ENCODE measurements at places on chromosomes 6 and 20.

DNA sequence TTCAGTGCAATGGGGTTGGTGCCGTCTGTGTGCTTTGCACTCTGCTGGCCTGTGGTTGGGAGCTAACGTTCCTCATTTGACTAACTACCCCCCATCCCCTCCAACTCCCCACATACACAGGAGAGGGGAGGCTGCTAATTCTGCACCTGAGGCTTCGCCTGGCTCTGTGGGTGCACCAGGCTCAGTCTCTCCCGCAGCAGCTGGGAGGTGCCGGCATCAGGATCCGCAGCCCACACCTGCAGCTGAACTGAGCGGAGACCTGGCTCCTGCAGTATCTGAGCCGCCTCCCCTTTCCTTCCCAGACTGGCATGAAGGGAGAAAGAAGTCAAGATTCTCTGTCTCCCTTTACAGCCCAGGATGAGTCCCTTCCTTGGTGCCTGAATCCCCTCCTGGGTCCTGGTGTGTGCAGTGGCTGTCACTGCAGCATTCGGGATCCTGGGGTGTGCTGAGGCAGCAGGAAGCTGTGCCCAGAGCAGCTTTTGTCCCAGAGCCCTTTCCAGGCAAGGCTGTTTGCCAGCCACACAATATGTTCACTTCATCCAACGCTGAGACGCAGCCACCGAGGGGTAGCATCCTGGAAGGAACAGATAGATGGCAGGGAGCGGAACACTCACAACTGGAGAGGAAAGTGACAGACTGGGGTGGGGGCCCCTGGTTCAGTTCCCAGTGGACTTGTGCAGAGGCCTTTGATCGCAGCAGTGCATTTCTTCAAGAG, 70.2 kb downstream of the CDH4 start:
- no peak for DNase-seq

DNA sequence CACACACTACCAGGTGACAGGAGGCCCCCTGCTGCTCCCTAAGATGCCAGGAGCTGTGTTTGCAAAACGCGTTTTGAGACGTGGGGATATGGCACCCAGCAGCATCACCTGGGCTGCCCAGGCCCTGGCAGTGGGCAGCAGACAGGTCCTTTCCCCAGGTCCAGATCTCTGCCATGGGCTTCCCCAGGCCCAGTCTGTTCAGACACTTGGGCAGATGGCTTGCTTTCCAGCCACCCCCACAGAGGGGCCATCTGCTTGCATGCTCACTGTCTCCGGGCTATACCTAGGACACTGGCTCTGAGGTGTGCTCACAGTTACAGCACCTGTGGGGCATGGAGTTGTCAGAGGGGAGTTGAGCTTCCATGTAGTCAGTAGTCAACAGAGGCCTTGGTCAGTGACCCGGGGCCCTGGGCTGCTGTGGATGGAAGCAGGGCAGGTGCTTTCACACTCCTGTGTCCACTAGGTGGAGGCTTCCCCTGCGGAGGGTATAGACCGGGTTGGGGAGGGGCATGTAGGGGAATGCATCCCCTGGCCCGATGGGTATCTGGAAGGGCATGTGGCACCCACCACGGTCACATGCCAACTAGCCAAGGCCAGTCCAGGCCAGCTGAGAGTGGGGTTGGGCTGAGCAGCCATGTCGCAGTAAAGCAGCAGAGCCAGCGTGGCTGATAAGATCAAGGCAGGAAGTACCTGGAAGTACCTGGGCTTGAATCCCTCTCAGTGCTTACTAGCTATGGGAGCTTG, 185.4 kb upstream of the SLC24A3 start:
- DNase-seq = no peak

- DNase-seq = peak; percentile 30
Observed at GRCh38 chr6:20409427-20409971, 7.8 kb downstream of the E2F3 start.

DNA sequence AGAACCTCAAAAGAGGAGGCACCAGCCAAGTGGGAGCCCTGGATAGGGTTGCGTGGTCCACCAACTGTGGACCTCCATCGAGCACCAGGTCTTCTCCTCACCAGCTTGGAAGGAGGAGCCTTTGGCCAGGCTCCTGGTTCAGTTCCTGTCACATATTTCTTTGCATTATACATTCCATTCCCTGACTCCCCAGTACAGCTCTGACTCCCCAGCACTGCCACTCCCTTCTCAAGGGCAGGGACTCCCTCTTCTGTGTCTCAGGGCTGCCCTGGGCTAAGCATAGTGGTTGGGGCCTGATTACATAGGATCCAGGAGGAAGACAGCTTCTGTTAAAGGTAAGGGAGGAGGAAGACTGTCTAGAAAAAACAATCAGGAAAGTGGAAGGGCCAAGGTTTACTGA, 91.1 kb downstream of the MRPL14 start:
- no peak for DNase-seq

GRCh38 chr20:53517146-53517545, 76.5 kb downstream of the ZNF217 start:
- DNase-seq = no peak

DNA sequence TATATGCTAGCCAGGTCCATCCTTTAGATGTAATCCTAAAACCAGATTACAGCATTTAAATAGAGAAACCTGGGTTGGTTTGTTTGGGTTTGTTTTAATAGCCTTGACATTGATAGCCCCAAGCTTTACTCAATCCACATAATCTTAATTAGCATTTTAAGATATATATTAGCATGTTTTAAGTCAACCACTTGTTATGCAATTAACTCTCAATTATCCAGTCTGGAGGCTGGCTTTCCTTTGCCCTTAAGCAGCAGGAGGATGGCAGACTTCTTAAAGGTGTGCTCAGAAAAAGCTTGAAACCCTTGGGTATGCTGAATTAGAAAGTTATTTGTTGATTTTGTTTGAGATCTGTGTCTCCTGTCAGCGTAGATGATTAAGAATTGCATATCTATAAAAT, 46.3 kb upstream of the SMIM28 start:
- no peak for DNase-seq

DNA sequence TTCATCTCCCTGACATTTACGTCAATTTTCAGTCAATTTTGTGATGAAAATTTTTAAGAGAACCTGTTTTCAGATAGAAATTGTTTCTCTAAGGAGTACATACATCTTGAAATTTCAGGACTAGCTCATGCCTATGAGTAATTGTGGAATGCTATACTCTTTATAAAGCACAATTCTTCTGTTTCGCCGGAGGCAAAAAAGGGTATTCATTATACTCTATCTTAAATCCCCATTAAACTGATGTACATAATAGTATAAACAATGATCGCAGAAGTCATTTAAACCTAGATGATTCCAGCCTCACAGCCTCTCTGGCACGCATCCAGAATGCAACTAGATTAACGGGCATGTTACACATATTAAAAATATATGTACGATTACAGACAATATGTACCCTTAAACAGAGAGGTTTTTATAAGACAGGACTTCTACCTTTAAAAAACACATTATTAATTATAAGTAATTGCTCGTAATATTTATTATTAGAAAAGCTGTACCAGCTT, 62.6 kb downstream of the NRSN1 start:
- DNase-seq = no peak

DNA sequence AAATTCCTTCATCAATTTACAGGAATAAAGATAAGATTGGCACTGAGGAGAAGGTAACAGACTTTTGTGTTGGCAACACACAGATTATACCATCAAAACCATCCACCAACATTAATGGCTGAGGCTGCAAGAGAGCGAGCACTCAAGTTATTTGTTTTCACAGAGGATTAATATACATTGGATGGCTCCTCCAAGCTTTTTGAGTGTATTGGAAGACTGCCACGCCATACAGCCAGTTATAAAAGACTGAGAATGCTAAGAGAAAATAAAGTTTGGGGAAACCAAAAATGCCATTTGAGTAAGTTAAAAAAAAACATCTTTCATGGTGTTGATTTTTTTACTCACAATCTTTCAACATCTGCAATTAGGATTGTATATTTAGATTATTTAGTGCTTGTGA, 973.8 kb upstream of the SLC35B3 start:
- no peak for DNase-seq

DNA sequence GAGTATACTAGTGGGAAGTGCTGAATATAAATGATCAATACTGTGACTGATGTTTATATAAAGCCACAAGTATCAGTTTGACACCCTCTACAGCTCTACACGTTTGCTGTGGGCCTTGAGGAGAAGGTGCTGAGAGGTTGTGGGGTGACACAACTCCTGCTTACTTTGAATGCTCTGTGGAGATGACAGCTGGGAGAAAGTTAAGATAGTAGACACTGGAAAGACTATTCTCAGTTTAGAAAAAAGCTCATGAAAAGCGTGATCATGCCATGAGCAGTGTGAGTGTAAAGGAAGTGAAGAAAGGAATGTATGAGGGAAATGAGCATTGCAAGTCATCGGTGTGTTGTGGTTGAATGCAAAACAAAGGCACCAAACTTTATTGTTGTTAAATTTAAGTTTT, 215.8 kb downstream of the UTRN start:
- no peak for DNase-seq

GRCh38 chr6:71123051-71123450, 165.6 kb upstream of the OGFRL1 start:
- DNase-seq = no peak

GRCh38 chr6:37725957-37726356, 28.3 kb upstream of the MDGA1 start:
- no peak for DNase-seq

DNA sequence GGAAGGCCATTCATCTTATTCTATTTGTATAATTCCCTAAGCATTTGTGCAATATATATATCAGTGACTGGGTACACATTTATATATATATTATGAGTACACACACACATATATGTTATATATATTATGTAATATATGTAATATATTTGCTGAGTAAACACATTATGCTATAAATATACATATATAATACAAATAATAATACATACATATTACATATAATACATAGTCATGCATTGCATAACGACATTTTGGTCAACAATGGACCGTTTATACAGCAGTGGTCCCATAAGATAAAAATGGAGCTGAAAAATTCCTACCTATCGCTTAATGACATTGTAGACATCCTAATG, 11.4 kb upstream of the TMEM170B start:
- no peak for DNase-seq

GRCh38 chr20:32526125-32526524, 59.0 kb downstream of the NOL4L start:
- peak; percentile 80 for DNase-seq

DNA sequence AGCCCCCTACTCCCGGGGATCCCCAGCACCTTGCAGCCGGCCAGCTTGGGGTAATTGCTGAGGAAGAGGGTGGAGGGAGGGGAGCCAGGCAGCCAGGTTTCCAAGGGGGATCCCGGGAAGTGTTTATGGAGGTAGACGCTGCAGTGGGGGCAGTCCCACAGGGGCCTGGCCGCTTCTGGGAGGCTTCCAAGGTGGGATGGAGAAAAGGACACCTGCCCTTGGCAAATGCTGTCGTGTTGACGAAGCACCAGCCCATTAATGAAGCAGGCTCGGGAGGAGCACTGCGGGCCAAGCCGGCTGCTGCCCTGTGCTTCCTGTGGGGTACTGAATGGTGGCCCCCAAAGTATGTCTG, 82.4 kb downstream of the TMEM242 start:
- DNase-seq = no peak

GRCh38 chr20:56702931-56703840, 74.1 kb downstream of the TFAP2C start:
- no peak for DNase-seq

DNA sequence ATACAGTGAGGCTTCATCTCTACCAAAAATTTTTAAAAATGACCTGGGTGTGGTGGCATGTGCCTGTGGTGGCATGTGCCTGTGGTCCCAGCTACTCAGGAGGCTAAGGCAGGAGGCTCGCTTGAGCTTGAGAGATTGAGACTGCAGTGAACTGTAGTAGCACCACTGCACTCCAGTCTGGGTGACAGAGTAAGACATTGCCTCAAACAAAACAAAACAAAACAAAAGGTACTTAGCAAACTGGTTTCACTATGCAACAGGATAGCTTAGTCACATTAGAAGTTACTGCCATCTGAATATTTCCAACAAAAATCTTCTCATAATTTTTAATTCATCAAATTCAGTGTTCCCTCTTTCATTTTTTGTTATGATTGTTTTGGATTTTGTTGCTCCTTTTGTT, 137.9 kb downstream of the QRSL1 start:
- DNase-seq = no peak

- DNase-seq = no peak
Observed at GRCh38 chr6:122207794-122208193, 191.7 kb upstream of the HSF2 start.

DNA sequence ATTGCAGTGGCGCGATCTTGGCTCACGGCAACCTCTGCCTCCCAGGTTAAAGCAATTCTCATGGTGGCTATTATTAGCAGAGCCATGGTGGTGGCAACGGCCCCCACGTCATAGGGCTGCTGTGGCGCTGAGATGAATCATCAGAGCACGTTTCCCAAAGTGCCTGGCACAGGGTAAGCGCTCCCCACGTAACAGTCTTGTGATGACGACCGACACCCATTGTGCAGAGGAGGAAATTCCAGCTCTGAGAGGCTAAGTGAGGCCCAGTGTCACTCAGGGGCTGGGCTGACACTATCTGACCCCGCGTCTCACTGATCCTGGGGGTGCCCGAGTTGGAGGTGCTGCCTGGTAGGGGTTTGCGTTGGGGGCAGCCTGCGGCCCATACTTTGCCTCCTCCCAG, 16.2 kb downstream of the SUN5 start:
- DNase-seq = peak; percentile 51

DNA sequence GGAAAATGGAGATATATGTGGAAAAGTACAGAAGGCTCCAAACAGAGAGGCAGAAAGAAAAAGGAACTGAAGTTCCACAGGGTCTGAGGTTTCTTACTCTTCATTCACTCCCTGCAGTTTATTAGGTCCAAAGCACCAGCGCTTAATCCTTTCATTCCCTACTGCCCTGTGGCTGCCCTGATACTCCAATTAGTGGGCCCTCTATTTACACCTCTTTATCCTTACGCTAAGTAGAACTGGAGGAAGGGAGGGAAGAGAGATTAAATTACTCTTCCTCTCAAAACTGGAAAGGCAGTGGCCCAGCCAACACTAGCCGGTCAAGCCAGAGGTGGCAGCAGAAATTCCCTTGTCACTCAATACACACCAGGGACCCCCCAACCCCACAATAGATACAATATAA, 20.4 kb downstream of the TRERF1 start:
- DNase-seq = no peak

DNA sequence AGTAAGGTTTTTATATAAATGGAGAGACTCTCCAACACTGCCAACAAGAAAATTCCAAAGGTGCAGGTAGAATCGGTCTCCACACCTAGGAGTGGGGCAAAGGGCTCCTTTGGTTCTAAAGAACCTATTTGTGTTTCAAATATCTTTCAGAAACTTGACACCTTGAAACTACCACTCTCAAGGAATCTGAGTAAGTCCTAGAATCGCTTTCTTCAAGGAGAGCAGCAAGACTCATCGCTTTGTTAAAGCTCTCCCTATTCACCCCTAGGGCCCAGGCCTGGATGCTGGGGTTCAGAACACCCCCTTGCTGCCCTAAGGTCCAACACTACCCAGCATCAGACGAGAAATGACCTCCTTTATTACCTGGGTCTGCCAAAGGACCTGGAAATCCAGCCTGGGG, 2.0 kb downstream of the CLIC5 start:
- no peak for DNase-seq

DNA sequence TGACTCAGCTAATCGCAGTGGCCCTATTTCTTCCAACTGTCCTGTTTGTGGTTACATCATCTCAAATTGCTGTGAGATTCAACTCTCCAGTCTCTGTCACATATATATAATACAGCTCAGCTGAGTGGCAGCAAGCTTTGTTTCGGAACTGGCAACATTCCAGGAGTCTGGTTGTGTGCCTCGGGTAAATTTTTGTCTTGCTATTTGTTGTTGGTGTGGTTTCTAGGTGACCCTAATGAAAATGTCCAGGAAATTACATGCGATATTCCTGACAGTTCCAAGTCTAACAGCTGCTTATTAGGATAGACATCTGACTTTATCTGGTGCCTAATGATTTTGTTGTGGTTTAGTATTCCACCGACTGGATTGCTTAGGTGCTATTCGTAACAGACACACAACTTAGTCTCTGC, 581.8 kb downstream of the CD109 start:
- DNase-seq = no peak
